ENCODE measurements at places on chromosomes 6 and 20. TPM values are rescaled to one million over a fixed set of nuclear protein-coding genes. Genes with fewer than 3 reads are reported as not detected.
A peak's percentile ranks its signal among the peaks of the same experiment; 100 is the strongest.

FAM83D gene
- 12.6 TPM for total RNA-seq

LCA5 gene
- total RNA-seq: 4.9 TPM

DNA sequence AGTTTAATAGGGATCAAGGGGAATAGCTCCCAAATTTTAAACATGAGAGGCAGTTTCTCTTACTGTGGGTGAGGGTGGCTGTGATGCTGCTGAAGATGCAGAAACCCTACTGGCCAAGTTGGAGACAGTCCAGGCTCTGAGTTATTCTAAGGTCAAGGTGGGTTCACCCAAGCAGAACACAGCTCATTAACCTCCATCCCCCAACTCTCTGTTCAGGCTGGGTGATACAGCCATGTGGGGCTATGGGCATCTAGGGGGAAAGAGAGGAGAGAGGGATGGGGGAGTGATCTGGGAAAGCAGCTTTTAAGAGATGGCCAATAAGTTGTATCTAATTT, 18.9 kb upstream of the TRAM2 start:
- H3K36me3 ChIP-seq: no peaks in the 10 kb centered on the region
- peak overlapping the region; percentile 35 for H3K27ac ChIP-seq
- H3K4me1 ChIP-seq: no peaks in the 10 kb centered on the region
- H3K27me3 ChIP-seq: no peaks in the 10 kb centered on the region
- no peak for DNase-seq
- no peak overlapping the region for H3K4me3 ChIP-seq

DNA sequence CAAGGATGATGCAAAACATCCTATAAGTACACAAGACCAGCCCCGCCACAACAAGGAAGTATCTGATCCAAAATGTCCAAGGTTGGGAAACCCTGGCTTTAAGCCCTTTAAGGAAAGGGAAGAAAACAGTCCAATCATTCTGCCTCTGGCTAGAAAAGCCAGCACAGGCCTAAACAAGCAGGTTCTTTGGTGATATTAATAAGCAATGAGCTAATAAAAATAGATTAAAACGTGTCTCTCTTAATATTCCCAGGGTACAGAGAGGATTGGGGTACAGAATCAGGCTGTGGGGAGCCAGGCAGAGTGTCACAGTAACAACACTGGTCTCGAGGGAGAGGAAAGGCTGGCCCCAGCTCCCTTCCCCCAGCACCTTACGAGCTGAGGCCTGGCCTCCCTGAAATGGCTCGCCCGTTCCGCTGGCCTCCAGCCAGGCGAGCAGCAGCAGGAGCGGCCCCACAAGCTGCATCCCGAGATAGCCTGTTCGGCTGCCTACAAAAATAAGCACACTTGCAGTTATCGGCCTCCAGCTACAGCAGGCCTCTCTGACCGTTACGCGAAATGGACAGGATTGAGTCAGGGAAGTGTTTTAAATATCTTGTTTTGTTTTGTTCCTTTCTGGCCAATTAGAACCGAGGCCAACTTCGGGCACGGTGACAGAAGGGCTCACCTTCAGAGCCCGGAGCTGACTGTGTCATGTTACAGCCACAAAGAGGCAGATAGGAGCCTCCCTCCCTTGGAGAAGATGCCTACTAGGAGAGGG, 4.0 kb upstream of the ZMYND8 start:
- DNase-seq: peak; percentile 90
- no peaks in the 10 kb centered on the region for H3K27me3 ChIP-seq
- no peaks in the 10 kb centered on the region for H3K36me3 ChIP-seq
- H3K4me1 ChIP-seq: peaks cover 52% of the 10 kb centered on the region

GRCh38 chr6:967701-968100, 274.8 kb upstream of the EXOC2 start:
- no peak for DNase-seq
- H3K36me3 ChIP-seq: no peaks in the 10 kb centered on the region
- H3K4me1 ChIP-seq: no peaks in the 10 kb centered on the region
- no peaks in the 10 kb centered on the region for H3K27me3 ChIP-seq
- no peak overlapping the region for H3K4me3 ChIP-seq
- no peak overlapping the region for H3K27ac ChIP-seq
